ENCODE measurements at places on chromosomes 2 and 18.

GRCh38 chr2:230842473-230842872, 22.3 kb upstream of the ITM2C start:
- DNase-seq, result no peak

GRCh38 chr2:64114063-64114911, 29.9 kb downstream of the PELI1 start:
- no peak for DNase-seq

- no peak for DNase-seq
Measured at GRCh38 chr18:58911766-58912165, 47.1 kb downstream of the ZNF532 start.

DNA sequence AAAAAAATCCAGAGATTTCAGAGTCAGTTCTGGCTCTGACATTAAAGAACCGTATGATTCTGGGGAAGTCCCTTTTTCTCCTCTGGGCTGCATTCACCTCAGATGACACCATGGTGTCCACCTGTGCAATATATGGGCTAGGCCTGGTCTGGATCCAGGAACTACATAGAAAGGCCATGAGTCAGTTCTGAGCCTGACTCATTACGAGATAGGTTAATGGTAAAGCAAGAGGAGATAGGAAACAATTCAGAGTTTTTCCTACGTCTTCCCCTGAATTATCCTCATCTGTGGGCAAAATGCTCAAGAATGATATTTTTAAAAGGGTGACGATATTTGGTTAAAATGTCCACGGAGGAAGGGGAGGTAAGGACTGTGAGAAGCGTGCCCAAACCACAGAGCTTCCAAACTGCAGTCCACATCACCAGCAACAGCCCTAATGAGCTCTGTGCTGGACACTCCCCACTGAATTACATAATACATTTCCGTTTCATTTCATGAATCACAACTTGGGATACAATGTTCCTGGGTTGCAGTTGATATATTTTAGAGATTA, 180.1 kb upstream of the OSR1 start:
- no peak for DNase-seq

DNA sequence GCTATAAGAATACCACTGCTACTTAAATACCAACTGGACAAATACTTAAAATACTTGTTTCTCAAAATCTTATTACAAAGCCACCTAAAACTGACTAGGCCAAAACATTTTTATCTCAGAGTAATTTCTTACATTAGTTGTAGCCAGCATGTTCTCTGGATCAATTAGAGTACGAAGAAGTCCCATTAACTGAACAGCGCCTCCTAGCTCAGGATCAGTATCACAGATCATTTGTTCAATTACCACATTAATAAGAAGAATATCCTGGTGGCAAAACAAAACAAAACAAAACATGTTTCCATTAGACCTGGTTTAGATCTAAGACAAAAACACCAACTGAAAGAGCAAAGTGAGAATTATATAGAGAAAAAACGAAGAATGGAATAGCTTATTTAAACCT, 36.0 kb downstream of the PPP4R3B start:
- DNase-seq, result no peak

- no peak for DNase-seq
Measured at GRCh38 chr2:145157741-145158591, 638.0 kb upstream of the ZEB2 start.

DNA sequence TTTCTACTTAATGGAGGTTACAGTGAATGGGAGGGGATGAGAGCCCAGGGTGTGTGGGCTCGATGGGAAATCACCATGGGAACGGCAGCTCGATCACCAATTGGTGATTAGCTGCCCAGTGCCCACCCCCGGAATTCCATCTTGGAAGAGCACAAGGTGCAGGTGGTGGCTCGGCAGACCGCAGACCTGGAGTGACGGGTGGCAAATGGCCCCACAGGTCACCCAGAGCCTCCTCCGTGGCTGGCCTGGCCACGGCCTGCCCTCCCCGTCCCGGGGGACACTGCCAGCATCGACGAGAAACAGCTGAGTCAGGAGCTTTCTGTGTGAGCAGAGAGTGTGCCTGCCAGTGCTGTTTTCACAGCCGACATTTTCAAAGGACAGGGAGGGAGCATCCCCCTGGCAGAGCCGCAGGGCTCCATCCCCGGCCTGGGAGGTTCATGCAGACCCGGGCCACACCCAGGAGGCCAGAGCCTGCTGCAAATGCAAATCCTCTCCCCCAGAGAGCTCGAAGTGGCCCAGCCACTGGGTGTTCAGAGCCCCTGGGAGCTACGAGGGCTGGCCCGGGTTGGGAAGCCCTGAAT, 176.4 kb upstream of the MYT1L start:
- no peak for DNase-seq

DNA sequence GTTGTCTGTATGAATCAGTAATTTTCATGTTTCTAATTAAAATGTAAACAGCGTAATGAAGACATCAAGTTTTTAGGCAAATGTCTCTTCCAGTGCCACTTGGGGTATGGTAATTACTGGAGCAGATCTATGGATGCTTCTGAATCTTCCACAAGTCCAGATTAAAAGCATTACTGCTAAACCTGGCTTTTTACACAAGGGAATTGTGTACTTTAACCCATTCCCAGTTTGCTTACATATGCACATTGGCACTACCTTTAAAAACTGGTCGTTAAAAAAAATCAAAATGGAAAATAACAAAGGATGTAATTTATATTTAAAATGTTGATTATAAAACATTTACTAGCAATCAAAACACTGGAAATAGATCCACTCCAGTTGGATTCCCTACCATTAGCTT, 19.7 kb downstream of the FIGN start:
- no peak for DNase-seq

DNA sequence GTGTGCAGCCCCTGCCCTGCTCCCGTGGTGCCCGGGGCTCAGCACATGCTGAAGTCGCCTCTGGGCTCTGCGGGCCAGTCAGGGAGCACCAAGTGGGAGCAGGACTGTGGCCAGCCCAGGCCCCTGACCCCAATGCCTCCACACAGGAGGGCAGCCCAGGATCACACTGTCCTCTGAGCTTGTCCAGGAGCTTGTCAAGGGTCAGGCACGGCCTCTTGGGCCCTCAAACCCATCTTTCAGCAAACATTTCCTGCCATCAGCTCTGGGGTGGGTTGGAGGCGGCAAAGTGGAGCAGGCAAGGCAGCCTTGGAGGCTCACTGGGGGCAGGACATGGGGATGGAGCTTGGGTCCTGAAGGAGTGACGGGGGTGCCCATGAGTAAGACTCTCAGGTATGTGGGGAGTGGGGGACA, 10.3 kb downstream of the SNED1 start:
- DNase-seq, result no peak

GRCh38 chr2:199603721-199604291, 146.1 kb upstream of the SATB2 start:
- no peak for DNase-seq

- no peak for DNase-seq
Measured at GRCh38 chr2:142843731-142844130, 33.7 kb upstream of the KYNU start.

DNA sequence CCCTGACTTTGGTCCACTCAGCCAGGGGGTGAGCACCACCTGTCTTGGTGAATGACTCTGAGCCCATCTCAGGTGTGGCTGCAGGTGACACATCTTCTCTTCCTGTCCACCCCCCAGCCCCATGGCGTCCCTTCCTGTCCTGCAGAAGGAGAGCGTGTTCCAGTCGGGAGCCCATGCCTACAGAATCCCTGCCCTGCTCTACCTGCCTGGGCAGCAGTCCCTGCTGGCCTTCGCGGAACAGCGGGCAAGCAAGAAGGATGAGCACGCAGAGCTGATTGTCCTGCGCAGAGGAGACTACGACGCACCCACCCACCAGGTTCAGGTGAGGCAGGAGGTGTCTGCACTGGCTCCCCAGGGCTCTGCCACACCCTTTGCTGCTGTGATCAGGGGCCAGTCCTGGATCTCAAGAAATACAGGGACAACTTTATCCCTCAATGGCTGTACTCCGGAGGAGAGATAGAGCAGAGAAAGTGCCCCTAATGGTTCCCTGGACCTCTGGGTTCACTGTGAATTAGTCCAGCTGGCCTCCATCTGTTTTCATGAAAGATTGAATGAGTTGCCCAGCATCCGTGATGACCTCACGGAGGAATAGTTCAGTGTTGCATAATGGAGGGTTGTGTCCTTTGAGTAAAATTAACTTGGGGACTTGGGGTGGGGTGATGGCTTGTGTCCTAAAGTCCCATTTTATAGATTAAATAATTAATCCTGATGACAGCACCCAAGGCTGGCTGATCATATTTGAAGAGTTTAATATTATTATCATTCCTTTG, at the start of gene NEU2:
Gene NEU2, plus strand, starts transcription at position 122 of the 770 bp plus-strand sequence. Its CDS starts 0 bp downstream, at position 122.
- DNase-seq, result no peak

GRCh38 chr18:50199921-50200320, 5.0 kb upstream of the MYO5B start:
- no peak for DNase-seq

GRCh38 chr2:233303252-233303651, 4.4 kb upstream of the SAG start:
- no peak for DNase-seq

DNA sequence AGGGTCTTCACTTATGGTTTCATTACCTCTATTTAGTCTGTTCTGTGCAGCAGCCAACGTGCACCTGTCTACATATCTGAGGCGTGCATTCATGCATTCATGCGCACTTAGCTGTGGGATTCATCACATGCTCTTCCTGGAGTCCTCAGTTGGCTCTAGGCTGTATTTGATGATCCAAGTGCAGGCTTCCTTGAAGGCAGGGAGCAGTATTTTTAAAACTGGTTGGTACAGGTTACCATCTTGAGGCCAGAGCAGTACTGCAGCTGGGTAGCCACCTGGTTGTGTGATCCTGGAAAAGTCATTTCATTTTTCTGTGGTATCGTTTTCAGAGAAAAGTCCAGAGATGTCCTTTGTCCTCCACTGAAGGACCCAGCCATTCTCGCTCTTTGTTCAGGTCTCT, 109.8 kb downstream of the EN1 start:
- no peak for DNase-seq

- DNase-seq, result no peak
Measured at GRCh38 chr2:135281379-135281778, 229.3 kb downstream of the RAB3GAP1 start.

DNA sequence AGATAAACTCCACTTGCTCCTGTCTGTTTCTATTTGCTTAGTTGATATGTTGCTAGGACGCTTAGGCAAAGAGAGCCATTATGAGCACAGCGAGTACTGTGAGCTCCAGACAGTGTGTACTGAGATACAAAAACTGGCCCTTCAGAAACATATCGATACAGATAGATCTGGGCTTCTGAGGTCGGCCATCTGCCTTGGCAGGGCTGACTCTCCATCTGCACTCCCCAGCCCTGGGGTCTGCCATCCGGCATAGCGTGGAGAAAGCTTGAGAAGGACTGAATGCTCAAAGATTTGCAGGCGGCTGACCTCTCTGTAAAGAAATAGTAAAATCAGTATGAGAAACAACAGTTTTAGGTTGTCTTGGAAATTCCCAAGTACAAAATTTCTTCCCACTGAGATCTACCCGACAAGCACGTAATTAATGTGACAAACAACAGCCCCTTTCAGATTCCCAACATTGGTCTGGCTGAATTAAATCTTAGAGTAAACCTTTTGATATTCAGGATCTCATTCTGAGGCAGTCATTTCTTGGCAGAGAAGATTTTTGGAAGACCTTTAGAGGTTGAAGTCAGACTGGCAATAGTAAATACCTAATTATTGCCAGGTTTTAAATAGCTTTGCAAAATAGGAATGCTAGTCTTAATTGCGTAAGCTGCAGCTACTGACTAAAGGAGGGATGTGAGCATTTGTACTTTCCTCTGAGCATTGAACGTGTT, 127.4 kb downstream of the CHST9 start:
- DNase-seq, result no peak

DNA sequence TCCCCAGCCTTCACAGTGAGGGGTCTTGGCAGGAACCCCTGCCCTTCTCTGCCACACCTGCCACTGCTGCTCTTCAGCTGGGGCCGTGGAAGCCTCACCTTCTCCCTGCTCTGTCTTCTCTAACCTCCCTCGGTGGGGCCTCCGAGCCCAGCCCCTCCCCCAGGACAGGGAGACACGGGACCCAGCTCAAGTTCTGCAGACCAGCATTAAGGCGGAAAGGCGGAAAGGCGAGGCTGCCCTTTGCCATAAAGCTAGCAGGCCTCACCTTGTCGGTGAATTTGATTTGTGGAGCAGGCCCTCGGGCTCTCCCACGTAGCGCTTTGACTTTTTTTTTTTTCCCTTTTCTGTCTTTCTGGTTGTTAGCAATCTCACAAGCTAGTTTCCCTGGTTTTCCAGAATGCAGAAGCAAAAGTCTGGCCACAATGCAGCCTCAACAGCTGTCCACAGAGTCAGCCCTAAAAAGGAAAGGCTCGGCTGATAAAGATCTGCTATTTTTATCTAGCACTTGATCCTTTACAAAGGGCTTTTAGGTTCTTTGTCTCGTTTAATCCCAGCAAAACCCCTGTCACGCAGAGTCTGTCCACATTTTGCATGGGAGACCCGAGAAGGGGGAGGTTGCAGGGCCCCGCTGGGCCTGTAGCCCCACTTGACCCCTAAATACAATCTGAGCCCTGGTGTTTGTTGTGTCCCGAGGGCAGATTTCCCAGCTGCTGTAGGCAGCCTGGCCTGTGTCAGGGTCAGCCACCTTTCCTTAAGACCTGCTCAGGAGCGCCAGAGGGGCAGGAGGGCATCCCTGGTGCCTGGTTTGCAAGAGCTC, 6.0 kb downstream of the ITM2C start:
- DNase-seq, result no peak

DNA sequence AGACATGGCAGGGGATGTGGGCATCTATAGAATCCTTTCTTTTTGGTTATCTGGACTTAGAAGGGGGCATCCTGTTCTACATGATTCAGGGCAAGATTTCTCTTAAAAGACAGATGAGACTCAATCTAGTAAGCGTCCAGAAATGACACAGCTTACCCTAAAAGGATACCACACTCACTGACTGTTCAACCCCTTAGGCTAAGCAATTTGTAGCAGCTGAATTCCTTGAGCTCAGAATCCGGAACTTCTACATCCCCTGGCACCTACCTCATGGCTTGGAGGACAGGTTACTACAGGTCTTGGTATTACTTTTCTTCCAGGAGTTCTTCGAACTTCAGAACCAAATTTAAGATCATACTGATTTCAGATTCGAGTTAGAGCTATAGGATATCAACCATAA, 138.4 kb downstream of the LAMA3 start:
- DNase-seq, result no peak

DNA sequence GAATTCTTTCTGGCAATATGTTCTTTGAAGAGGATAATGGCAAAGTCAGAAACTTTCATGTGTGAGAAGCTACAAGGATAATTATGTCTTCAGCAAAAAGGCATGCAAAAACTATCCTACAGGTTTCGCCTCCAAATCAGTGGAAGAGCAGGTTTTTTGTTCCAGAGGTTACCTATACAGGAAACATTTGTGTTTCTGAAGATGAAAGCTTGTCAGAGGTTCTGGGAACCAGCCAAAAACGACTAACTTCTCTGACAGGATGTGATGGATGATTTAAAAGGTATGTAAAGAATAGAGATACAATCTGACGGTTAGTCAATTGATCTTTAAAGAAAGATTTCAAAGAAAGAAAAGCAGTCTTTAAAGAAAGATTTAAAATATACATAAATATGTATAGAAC, 37.6 kb downstream of the RND3 start:
- DNase-seq, result no peak

DNA sequence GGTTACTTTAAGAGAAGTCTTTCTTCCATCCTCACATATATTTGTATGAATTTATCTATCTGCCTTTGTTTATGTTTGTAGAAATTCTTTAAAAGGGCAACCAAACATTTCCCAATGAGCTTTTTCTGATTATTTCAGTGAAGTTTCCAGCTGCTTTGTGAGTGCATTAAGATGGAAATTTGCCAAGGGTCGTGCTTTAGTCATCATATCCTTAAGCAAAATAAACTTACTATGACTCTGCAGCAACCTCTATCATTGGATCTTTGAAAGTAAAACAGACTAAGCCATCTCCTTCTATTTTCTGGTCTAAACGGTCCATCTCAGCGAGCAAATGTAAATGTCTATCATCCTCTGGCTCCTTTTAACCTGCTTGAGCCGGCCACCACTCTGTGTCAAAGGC, 489.3 kb downstream of the SOX11 start:
- DNase-seq, result no peak

All from CD4-positive, alpha-beta T cell treated with Interleukin-1 beta for 1 hour (primary cell).